ENCODE measurements at places on chromosomes 1 and 21. TPM values are rescaled to one million over a fixed set of nuclear protein-coding genes. Genes with fewer than 3 reads are reported as not detected.

ARMH1 gene
- 0.83 TPM for total RNA-seq

LCE3E gene
- not detected for total RNA-seq

GRCh38 chr1:119188926-119189325 lies 48.5 kb upstream of the WARS2 start:
- DNase-seq, result no peak

GRCh38 chr1:150561254-150561973 lies 12.2 kb downstream of the ADAMTSL4 start:
- DNase-seq, result peak; percentile 95
